Fibroblast of skin of scalp (primary cell): ENCODE measurements at places on chromosomes 7 and 10.
A peak's percentile ranks its signal among the peaks of the same experiment; 100 is the strongest.

DNA sequence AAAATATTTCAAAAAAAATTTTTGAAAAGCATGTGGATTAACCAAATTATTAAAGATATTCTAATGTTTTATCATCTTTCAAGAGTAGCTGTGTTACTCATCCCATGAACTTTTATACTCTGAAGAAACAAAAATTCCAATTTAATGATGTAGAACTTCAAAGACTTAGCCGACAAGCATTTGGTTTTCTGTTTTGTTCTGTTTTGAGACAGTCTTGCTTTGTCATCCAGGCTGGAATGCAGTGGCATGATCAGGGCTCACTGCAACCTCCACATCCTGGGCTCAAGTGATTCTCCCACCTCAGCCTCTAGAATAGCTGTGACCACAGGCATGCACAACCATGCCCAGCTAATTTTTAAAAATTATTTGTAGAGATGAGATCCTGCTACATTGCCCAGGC, 17.8 kb upstream of the LCOR start:
- peak; percentile 89 for DNase-seq

GRCh38 chr7:93040355-93040754, 77.4 kb downstream of the SAMD9 start:
- no peak for DNase-seq

DNA sequence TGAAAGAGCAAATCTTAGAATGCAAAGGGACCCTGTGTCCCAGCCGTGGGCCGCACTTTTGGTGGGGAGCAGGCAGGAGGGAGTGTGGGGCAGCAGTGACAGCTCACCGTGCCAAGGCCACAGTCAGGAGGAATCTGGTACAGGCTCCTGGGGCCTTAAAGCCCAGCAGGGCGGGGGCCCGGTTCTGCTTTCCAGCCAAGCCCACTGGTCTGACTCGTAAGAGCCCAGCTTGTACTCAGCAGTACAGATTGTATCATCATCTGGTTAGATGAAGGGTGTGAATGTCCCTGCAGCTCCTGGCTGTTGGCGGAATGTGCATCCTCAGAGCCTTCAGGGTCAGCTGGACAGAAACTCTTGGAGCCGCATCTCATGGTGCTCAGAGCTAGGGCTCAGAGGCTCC, 30.5 kb upstream of the TRIM8 start:
- DNase-seq = no peak

- no peak for DNase-seq
Observed at GRCh38 chr7:27242555-27243339, at the start of gene EVX1. Gene EVX1, plus strand, starts transcription at chr7:27242802. Its CDS starts 229 bp downstream, at chr7:27243031.

GRCh38 chr7:55031075-55031474, 12.3 kb downstream of the EGFR start:
- no peak for DNase-seq

GRCh38 chr10:70508912-70509756, 30.6 kb downstream of the PALD1 start:
- DNase-seq = peak; percentile 37

- peak; percentile 19 for DNase-seq
Observed at GRCh38 chr7:47087866-47088265, 494.0 kb downstream of the TNS3 start.

DNA sequence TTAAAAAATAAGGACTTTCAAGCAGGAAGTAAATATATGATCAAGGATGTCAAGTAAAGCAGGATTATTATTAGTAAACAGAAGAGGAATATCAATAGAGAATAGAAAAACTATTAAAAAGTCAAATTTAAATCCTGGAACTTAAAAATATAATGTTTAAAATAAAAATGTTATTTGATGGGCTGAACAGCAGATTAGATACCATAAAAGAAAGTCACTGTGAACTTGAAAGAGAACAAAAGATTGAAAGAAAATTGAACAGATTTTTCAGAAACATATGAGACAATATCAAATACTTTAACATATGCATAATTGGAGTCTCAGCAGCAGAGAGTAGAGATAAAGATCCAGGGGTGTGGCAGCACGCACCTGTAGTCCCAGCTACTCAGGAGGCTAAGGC, 1213.7 kb upstream of the AUTS2 start:
- DNase-seq = no peak

GRCh38 chr10:91389636-91390512, 20.3 kb upstream of the HECTD2 start:
- DNase-seq = peak; percentile 66

- DNase-seq = no peak
Observed at GRCh38 chr7:82080254-82080927, 310.5 kb upstream of the HGF start.

GRCh38 chr7:30661926-30662325, 20.3 kb downstream of the CRHR2 start:
- no peak for DNase-seq

- DNase-seq = no peak
Observed at GRCh38 chr7:48059706-48060105, 24.4 kb downstream of the C7orf57 start.

- DNase-seq = no peak
Observed at GRCh38 chr10:80055760-80056159, 22.7 kb upstream of the TMEM254 start.

DNA sequence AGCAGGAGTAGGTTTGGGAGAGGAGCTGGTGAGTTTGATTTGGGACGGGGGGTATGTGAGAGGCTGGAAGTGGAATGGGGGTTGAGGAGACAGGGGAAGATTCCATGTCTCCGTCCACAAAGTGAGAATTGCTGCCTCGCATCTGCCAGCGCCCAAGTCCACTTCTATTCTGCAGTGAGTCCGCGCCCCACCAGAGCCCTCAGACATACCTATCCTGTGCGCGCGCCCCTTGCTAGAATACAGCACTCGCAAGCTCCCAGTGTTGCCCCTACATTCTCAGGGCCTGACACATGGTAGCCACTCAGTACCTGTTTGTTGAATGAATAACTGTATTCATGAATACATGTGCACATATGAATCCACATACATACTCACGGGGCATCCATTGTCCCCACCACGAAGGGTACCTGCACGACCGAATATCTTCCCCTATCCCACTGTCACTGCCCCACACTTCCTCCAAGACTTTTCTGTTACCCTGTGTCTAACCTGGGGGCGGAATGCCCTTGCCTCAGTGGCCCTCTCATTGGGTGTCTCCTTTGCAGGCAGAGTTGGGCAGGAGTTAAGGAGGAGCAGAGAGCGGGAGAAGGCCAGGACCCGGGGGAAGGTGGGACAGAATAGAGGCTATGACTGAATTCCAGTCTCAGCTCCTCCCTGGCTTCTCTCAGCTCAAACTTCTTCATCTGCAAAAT, 19.9 kb downstream of the POLL start:
- DNase-seq = no peak
